ENCODE measurements at places on chromosomes 3 and 15.

- DNase-seq = peak; percentile 59
Measured at GRCh38 chr3:112582244-112582874, 20.5 kb downstream of the SLC35A5 start.

- no peak for DNase-seq
Measured at GRCh38 chr15:43931119-43931518, 104.3 kb downstream of the WDR76 start.

DNA sequence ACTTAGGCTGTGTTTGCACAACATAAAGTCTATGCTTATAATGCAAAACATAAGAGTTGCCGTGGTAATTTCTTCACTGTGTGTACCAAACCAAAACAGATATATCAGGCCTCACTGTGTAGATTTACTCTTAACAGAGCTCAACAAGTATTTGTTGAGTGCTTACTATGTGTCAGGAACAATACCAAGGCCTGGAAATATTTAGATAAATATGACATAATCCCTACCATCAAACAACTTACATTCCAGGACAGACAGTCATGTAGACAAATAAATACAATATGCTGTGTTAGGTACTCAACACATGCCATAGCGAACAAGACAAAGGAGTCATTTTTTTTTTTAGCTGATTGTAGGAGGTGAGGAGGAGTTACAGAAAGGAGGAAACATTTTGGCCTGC, 554.0 kb downstream of the NSUN3 start:
- DNase-seq = no peak

DNA sequence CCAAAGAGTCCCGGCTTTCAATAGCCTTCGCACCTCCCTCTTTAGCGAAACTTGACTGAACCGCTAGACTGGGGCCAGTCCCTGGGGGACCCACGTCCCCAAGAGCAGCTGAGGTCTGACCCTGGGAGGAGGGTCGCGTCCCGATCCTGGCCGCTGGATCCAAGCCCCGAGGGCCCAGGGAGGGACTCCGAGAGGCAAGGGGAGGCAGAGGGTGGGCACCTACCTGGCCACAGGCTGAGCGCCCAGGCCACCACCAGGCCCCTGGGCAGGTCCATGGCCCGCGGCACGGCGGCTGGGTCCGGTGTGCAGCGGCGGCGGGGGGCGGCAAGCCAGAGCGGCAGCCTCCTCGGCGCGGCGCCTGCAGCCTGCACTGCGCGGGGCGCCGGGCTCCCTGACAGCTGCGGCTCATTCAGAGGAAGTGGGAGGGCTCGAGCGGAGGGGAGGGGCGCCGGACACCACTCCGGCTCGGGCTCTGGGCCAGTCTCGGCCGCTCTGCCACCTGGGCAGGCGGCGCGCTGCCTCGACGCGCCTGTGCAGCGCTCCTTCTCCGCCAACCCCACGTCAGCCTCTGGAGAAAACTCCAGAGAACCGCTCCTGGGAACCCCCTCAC, at the start of gene ITGA11:
Gene ITGA11 (minus strand): TSS at position 372 of the 610 bp plus-strand sequence. CDS start 97 bp downstream, at position 275.
- no peak for DNase-seq

DNA sequence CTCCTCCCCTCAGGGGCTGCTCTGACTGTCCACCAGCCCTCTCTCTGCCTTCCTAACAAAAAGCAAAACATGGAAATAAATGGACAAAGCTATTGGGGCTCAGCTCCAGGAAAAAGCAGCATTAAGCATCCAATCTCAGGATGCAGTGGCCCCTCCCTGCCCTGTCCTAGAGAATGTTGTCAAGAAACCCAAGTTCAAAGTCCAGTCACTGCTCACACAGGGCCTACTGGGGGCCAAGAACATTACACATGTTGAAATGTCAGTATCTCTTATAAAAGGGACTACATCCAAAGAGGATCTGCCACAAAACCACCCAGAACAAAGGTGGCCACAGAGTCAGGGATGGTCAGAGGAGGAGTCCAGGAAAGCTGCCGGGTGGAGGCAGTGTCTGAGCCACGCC, 7.6 kb upstream of the GRIP2 start:
- DNase-seq = no peak
